Muscle of leg (tissue), 16 donors: ENCODE measurements at places on chromosomes 6 and 20.
A peak's percentile ranks its signal among the peaks of the same experiment; 100 is the strongest.

- no peak for DNase-seq
These were observed 10.9 kb upstream of the MBOAT1 start for GRCh38 chr6:20223141-20223540.

DNA sequence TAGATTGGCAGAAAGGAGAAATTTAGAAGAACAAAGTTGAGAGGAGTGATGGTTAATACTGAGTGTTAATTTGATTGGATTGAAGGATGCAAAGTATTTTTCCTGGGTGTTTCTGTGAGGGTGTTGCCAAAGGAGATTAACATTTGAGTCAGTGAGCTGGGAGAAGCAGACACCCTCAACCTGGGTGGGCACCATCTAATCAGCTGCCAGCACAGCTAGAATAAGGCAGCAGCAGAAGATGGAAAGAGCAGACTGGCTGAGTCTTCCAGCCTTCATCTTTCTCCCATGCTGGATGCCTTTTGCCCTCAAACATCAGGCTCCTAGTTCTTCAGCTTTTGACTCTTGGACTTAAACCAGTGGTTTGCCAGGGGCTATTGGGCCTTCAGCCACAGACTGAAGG lies 437.7 kb upstream of the AGPAT4 start:
- no peak for DNase-seq

GRCh38 chr6:28589957-28590349 lies 64.3 kb downstream of the GPX5 start:
- no peak for DNase-seq

GRCh38 chr20:36319356-36320260 lies 13.5 kb downstream of the DLGAP4 start:
- DNase-seq, result no peak

DNA sequence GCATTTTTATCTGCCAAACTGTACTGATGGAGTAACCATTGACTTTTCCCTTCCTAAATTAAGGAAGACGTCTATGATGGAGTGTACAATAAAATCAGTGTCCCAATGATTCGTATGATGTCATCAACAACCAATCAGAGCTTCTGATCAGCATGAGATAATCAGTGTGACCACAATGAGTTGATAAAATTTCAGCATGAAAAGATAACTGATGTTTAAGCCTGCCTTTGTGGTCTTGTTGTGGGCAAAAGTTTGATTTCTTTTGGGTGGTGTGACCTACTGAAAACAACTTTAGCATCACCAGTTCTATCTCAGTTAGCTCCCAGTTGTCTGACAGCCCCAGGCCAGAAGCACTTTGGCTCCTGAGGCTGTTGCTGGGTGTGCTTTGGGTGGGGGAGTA lies 3.3 kb downstream of the PCIF1 start:
- DNase-seq, result no peak

GRCh38 chr6:47235964-47236760 lies 73.5 kb downstream of the TNFRSF21 start:
- DNase-seq, result peak; percentile 20

DNA sequence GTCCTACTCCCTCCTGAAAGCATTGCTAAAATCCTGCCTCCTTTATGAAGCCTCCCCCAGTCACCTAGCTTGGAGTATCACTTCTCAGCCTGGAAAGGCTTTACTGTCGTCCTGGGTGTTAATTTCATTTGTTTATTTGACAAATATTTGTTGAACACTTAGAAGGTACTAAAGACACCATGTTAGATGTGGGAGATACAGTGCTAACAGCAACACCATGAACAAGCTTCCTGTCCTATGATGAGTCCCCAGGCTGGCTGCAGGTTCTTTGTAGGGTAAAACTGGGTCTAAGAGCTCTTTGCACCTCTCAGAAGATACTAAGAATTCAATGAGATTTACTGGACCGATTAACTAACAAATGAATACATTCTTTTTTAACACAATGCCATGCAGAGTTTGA lies 109.2 kb upstream of the TMEM170B start:
- DNase-seq, result no peak

DNA sequence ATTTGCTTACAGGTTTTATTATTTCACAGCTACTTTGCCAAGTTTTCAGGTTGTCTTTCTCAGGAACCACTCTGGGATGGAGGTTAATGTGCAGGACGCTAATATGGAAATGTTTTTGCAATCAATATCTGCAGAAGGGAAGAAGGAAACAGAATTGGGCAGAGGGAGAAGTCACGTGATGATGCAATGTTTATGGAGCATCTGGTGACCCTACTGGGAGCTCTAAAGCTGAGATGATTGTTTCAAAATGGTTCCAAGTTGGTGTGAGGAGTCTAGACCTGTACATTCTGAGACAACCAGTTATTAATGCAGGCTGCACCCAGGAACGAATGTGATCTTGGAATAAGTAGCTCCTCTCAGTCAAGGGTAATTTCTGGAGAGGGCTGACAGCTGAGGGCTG lies 905.4 kb upstream of the FLRT3 start:
- DNase-seq, result peak; percentile 9

DNA sequence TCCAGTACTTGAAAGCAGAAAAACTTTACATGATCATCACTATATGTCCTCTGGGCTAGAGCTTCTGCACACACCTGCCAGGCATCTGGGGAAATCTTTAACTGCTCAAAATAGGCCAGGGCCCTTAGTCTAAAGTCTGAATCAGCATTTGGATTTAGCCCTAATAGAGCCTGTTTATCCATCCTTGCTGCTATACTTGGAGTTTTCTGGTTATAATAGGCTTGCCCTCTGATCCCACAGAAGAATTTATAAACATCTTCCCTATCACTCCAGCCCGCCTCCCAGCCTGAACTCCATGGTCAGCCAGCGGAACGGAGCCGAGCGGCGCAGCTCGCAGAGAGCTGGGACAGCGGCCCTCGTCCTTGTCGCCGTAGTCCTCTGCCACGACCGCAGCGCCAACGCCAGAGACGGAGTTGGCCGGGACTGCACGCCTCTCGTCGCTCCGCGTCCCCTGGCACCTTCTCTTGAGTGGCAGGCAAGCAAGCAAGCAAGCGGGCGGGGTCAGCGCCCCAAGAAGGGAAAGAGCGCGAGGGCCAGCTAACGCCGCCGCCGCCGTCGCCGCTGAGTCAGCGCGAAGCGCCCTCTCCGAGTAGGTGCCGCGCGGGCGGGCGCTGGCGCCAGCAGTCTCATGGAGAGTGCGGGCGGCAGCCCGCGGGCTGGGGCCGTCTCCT lies 25.4 kb upstream of the ASIP start:
- peak; percentile 80 for DNase-seq
